ENCODE measurements at places on chromosomes 6 and 20.

DNA sequence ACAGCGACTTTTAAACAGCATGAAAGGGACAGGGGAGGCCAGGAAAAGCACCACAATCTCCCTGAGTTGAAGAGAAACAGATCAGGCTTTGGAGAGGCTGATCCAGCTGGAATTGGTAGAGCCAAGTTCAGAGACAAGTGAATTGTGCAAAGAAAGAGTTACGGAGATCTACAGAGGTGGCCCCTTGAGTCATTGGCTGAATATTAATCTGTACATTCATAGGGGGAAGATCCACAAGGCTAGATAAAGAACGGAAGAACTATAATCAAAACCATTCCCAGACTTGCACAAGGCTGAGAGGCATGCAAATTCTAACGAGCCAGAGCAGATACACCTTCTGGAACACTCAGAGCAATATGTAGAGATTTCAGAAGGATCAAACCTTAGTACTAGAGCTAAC lies 14.2 kb upstream of the FOXQ1 start:
- no peak for DNase-seq

GRCh38 chr6:142545147-142545546 lies 243.3 kb downstream of the ADGRG6 start:
- no peak for DNase-seq

DNA sequence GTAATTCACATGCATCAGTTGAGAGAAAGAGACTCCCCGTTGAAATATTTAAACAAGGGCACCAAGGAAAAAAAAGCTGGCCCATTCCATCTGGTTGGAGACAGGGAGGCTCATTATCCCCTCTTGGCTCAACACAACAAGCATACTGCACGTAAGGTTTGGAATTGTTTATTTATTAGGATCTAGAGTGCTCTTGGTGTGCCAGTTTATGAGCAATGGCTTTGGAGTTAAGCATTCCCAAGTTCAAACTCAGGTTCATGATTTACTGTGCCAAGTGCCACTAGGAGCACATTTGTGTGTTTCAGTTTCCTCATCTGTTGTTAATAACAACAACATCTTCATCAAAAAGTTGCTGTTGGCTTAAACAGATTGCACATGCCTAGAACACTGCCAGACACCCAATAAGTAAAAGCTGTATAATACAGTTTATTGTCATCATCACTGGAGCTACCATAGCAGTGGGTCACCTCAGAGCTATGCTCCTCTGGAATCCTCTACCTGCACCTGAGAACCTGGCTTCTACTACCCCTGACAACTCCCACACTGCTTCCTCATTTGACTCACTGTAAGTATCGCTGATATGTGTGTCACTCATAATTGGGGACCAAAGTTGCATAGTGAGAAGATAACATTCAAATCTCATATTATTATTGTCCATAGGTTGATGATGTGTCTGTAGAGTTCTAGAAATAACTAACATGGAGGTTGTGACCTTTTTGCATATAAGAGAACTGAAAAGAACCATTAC lies 5.4 kb downstream of the SLC17A3 start:
- no peak for DNase-seq

DNA sequence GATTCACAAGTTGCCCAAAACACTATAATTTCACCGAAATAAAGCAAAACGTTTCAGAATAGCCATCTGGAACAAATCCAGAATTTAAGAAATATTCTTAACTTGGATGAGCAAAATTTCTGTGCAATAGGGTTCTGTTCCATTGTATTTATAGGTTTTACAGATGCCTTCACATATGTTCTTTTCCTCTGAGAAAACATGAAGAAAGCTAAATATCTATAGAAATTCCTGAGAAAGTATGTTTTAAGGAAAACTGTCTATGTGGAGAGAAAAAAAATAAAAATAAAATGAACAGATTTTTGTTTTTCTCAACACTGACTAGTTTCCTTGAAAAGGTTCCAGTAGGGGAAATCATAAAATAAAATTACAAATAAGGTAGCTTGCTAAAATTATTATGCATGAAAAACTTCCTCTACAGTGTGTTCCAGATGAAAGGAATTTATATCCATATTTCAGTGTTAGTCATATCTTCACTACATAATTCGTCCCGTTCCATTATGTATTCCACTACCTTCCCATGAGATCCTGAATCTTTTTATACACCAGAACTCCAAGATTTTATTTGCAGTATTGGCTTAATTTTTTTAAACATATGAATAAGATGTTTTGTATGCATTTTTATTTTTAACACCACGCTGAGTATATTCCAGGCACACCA lies 42.4 kb upstream of the TMX4 start:
- DNase-seq = no peak

GRCh38 chr20:47753576-47754387 lies 31.5 kb downstream of the SULF2 start:
- no peak for DNase-seq

DNA sequence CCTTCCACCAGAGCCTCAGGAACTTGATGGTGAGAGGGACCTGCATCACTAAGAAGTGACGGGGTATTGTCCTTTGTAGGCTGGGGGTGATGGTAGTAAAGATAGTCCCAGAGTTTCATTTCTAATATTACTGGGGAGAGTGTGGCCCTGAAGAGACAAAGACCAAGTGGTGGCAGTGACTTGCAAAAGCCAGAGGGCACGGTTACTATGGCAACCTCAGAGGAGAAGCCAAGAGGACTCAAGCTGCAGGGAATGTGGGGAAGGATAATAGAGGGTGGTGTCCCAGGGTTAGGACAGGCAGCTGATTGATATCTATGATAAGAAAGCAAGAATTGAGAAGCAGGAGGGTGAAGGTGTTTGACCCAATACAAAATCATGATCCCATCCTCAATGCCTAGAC lies 42.5 kb downstream of the HLA-G start:
- no peak for DNase-seq

DNA sequence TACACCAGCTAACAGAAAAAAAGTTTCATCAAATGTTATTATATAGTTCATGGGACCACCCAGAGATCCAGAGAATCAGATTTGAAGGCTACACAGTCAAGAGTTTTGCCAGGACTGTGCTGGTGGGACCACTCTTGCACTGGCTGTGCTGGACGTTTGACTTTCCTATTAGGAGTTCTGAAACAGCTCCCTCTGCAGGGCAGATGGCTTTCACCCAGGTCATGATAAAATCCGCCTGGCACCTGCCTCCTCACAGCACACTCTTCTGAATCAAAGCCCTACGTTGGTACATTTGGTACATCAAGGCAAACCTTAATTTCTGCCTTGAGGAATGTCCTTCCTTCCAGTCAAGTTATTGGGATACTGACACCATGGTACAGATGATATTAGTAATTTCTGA lies 302.1 kb downstream of the ZNF217 start:
- no peak for DNase-seq

DNA sequence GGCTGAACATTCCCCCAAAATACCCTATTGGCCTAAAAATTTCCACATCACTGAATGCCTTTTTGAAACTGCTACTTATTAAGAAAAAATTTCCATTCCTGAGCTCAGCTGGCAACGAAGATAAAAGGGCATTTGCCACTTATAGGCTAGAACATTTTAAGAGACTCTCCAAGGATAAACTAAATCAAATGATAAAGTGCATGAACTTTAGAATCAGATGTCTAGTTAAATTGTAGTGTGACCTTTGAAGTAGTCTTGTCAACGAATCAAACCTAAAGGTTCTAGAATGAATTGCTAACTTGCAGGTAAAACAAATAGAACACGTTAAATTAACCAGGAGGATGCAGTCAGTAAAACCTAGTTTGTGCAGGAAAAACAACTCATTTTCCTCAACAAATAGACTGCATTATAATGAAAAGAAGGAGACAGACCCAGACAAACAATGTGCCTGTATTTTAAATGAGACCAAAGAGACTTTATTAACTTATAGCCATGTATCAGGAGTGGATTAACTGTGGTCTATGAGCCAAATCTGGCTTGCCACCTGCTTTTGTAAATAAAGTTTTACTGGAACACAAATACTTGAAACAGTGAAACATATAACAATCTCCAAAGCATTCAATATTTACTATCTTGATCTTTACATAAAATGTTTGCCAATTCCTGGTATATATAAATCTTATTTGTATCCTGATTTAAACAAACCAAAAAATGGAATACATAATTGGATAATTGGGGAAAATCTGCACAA lies 184.4 kb downstream of the MEI4 start:
- no peak for DNase-seq

GRCh38 chr6:163187201-163187600 lies 227.3 kb upstream of the QKI start:
- DNase-seq = no peak
